ENCODE measurements at places on chromosomes 2 and 18. TPM values are rescaled to one million over a fixed set of nuclear protein-coding genes. Genes with fewer than 3 reads are reported as not detected.

Gene FSHR
- total RNA-seq = not detected

Gene GALR1
- not detected for total RNA-seq

Gene KCNG3
- 0.67 TPM for total RNA-seq

Gene GREB1
- 2.3 TPM for total RNA-seq

Gene RAB11FIP5
- 35.0 TPM for total RNA-seq

Gene SPHKAP
- not detected for total RNA-seq

Gene TRIM54
- total RNA-seq = 1.2 TPM

Gene LIMS3
- total RNA-seq = not detected

Gene TMEM247
- total RNA-seq = not detected

Gene TSPYL6
- total RNA-seq = not detected

Gene DPYSL5
- total RNA-seq = 5.6 TPM

Gene GPR35
- 1.0 TPM for total RNA-seq

Data from A549 treated with AZD2906 at 1 μM for 4 hours (cell line).